Omental fat pad (tissue), 4 donors: ENCODE measurements at places on chromosomes 11 and 22.

- DNase-seq, result no peak
Measured at GRCh38 chr22:31604137-31604705, 57.8 kb downstream of the PISD start.

- no peak for DNase-seq
Measured at GRCh38 chr11:36558571-36559413, 9.0 kb upstream of the RAG1 start.

DNA sequence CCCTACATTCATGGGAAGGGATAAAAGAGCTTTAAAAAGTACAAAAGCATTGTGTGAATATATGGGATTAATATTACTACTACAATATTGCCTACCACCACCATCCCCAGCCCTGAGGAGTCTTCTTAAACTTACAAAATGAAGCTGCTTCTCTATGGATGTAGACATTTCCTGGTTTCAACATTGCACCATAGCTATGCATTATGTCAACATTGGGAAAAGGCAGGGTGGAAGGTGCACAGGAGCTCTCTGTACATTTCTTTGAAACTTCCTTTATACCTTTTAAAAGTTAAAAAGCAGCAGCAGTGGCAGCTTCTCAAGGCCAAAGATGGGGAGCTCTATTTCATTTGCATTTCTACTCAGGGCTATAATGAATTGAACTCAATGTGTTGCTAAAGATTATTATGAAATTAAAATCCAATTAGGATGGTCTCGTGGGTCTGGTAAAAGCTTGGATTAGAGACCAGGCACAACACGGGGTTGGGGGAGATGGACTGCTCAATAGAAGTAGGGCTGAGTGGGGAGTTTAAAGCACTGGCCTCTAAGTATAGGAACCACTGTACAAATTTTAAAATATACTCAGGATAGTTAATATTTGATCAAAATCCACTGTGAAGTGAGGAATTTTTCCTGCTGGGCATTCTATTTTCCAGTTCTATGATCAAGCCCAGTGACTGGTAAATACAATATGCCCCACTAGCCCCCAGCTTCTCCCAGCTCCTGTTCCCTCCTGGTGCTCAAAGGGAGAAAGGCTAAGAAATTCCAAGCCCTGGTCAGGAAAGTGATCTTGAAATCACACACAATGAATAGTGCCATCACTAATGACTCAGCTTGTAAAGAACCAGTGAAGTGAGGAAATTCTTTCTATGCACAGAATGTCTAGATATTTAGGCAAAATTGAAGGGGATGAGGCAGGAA, 362.7 kb upstream of the CCDC90B start:
- DNase-seq, result no peak

GRCh38 chr11:77107950-77108349, 5.3 kb downstream of the OMP start:
- no peak for DNase-seq

GRCh38 chr11:44207292-44207691, 102.6 kb downstream of the ALX4 start:
- no peak for DNase-seq

- no peak for DNase-seq
Measured at GRCh38 chr11:69657911-69658625, 17.1 kb downstream of the LTO1 start.

GRCh38 chr11:108870373-108871020, 205.6 kb downstream of the DDX10 start:
- DNase-seq, result no peak

- no peak for DNase-seq
Measured at GRCh38 chr11:10914050-10914449, 56.2 kb upstream of the ZBED5 start.

DNA sequence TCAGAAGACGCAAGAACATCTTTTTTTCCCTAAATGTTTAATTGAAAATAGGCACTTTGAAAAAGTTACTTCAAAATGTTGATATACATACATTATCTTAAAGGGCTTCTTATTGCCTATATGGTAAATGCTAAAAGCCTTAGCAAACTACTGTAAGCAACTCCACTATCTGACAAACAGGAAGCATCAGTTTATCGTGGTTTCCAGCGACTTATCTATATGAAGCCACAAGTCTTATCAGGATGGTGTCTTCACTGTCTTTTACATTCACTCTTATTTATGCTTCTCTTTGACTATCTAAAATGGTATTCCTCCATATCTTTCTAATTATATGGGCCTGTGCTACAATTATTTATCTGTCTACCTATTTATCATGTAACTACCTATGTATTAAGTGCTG, 2091.9 kb downstream of the LRRC4C start:
- no peak for DNase-seq

DNA sequence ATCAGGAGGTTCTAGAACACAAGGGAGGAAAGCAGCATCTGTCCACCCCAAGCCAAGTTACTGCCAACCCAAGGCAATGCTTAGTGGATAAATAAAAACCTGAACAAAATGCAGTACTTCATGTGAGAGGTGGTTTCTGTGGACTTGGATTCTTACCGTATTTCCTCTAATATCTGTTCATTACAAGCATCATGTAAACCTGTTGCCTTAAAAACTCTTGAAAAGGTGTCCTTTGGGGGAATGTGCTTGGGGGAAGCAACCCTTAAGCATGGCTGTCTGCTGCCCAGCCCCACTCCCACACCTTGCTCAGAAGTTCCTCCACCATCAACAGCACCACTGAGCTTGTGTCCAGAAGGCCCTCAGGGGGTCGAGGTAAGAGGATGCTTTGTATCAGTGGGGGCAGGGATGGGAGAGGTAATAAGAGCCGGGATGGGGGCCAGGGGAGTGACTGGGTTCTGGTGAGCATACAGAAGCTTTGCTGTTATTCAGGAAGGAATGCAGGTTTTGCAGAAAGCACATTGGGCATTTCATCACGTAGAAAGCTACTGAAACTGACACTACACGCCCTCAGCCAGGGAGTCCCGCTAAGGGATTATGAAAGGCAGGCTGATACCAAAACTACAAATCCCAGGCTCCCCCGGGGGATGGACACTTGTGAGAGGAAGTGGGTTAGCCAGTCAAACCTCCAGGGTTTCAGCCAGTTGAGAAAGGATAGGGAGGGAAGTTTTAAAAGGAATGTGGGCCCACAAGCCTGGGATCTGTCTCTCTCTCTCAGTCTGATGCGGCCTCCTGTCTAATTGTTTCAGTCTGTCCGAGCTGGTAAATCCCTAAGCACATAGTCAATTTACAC, 52.0 kb downstream of the KCNJ1 start:
- DNase-seq, result no peak

GRCh38 chr11:135069890-135070289, 657.8 kb upstream of the B3GAT1 start:
- no peak for DNase-seq

DNA sequence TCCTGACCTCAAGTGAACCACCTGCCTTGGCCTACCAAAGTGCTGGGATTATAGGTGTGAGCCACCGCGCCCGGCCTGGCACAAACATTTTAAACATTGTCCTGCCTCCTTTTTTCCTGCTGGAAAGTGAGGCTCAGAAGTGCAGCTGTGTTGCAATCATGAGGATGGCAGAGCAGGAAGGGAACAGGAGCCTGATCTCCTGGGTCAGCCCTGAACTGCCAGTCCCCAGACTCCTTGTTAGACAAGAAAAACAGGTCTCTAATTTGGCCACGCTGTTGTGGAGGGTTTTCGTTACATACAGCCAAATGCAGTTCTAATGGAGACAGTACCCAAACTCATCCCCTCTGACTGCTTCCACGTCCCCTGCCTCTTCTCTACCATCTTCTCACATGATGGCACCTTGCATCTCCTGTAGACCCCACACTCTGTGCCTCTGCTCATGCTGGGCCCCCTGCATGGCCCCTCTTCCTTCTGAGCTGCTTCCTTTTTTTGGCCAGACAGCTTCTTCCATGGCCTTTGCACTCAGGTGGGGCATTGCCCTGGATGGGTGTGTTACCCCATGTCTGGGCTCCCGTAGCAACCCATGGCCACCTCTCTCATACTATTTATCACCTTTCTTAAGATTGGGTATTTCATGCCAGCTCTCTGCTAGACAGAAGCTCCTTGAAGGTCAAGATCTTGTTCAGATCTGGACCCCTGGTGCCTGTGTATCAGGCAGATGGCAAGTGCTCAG, 227.1 kb downstream of the CEP164 start:
- no peak for DNase-seq

GRCh38 chr11:82830746-82831145, 69.5 kb downstream of the PRCP start:
- no peak for DNase-seq

GRCh38 chr11:128630367-128631230, 43.2 kb upstream of the ETS1 start:
- peak; percentile 88 for DNase-seq

GRCh38 chr11:117384045-117384444, 56.4 kb downstream of the CEP164 start:
- no peak for DNase-seq

DNA sequence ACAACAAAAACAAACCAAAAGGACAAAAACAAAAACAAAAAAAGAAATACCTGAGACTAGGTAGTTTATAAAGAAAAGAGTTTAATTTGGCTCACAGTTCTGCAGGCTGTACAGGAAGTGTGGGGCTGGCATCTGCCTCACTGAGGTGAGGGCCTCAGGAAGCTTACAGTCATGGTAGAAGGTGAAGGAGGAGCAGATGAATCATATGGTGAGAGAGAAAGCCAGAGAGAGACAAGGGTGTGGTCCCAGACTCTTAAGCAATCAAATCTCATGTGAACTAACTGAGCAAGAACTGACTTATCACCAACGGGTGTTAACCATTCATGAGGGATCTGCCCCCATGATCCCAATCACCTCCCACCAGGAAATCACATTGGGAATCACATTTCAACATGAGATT, 58.8 kb upstream of the ZBED5 start:
- no peak for DNase-seq
